Renal cortex interstitium (tissue), 15 donors: ENCODE measurements at places on chromosomes 12 and 14. TPM values are rescaled to one million over a fixed set of nuclear protein-coding genes. Genes with fewer than 3 reads are reported as not detected.

DNA sequence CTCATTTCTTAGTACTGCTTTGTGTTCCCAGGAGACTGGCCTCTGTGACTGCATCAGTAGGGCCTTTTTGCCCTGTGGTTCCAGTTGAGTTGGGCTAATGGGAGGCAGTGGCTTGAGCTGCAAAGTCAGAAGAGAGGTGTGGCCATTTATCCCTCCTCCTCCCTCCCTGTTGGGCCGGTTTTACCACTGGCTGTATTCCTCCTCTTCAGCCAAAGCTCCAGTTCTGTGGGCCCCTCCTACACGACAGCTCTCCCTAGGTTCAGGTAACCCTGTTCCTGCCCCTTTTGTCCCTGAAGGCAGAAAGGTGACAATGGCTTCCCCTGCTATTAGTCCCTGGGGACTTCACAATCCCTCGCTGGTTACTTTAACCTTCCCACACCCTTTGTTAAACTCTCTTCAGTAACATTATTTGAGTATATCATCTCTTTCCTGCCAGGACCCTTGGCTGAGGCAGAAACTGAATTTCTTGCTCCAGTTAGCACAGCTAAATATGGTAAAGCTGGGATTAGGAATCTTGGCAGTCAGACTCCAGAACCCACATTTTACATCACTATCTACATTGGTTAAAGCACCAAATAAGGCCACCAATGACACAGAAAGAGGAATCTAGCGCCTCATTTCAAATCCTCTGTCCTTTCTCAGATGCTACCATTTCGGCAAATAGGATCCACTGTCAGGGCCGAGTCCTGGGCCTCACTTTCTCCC, 121.9 kb upstream of the SLC35F4 start:
- DNase-seq: no peak

DNA sequence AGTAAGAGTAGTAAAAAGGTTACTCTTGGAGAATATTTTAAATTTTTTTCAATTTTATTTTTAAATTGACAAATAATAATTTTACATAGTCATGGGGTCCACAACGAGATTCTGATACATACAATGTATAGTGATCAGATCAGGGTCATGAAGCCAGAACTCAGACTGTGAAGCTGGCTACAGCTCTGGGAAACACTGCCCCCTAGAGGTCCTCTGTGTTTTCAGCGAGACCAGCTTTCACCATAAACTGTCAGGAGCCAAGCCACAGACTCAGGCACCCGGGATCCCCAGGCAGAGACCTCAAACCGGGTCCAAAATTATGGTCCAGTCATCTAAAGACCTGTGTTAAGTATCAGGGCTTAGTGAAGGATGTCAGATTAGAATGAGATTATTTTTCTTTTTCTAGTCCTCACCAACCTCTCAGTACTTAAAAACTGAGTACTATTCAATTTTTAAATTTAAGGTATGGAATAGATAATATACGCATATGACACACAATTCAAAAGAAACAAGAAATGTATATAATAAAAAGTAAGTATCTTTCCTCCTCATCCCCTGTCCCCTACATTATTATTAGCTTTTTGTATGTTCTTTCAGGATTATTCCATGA, 397.1 kb downstream of the MDGA2 start:
- peak; percentile 7 for DNase-seq

DNA sequence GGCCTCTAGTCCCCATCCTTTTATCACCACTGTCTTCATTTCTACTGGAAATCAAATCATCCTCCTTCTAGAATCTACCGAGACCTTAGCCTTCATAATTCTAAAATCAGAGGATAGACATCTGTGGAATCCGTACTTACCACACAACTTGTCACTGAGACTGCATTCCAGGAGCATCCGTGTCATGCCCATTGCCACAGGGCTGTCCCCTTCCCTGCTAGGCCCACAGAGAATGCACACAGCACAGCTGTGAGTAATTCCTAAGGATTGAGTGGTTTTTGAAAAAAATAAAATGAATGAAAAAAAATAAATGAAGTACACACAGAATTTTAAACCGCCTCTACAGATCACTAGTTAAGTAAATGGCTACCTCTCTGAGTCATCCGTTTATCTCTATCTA, 21.0 kb upstream of the MAGOHB start:
- no peak for DNase-seq

GRCh38 chr14:100584056-100585031, 2.9 kb downstream of the BEGAIN start:
- no peak for DNase-seq

DNA sequence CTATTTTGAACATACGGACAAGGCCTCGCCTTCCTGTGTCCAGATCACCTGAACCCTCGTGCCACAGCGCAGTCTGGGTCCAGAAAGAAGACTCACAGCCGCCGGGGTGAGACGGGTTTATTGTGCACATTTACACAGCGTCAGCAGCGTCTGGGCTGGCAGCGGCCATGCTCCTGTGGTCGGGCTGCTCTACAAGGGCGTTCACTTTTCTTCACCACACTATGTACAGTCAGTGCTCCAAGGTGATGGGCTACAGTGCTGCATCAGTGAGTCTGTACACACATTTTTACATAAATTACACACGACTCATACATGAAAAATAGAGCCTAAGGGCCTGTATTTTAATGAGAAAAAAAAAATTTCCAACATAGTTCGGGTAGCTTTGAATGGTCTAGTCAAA, 18.0 kb downstream of the ZFYVE21 start:
- DNase-seq: no peak

DNA sequence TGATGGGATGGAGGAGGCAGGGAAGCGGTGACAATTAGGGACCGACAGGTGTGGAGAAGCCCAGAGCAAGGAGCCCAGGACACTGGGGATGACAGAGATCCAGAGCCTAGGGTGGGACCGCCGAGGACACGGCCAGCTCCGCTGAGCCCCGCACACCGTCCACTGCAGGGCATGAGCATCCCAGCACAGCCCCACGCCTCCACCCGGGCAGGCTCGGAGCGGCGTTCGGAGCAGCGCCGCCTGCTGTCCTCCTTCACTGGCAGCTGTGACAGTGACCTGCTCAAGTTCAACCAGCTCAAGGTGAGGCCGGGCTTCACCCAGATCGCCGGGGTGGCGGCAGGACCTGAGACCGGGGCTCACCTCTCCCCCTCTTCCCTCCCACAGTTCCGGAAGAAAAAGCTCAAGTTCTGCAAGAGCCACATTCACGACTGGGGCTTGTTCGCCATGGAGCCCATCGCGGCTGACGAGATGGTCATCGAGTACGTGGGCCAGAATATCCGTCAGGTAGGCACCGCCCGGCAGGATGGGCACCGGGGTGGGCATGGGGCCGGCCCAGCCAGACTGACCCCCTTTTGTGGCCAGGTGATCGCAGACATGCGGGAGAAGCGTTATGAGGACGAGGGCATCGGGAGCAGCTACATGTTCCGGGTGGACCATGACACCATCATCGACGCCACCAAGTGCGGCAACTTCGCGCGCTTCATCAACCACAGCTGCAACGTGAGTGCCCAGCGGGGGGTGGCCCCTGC, 23.7 kb downstream of the SETD1B start:
- no peak for DNase-seq

- DNase-seq: no peak
These were observed 97.3 kb downstream of the TRHDE start for GRCh38 chr12:72369423-72369959.

DNA sequence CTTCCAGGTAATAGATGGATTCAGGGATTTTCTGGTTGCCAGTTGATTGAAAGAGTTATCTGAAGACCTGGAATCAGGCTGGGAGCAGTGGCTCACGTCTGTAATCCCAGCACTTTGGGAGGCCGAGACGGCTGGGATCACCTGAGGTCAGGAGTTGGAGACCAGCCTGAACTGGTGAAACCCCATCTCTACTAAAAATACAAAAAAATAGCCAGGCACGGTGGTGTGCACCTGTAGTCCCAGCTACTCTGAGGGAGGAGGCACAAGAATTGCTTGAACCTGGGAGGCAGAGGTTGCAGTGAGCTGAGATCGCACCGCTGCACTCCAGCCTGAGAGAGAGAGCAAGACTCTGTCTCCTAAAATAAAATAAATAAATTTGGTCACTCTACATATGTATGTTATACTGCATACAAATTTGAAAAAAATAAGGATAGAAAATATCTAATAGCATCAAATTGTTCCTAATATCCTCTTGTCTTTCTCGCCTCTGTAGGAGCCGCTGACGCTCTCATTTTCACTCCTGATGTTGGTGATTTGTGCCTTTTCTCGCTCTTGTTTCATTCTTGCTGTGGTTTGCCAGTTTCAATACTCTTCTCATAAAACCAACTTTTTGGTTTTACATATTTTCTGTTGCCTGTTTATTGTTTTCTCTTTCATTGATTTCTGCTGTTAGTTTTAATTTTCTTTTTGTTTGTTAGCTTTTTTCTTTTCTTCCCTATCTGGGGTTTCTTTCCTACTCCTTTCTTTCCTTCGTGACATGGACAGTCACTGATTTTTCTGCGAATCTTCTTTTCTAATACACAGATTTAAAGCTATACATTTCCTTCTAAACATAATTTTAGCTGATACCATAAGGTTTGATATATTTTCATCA, 23.8 kb upstream of the PLD4 start:
- DNase-seq: no peak

Gene FRMD6
- 17.0 TPM for polyA plus RNA-seq
